ENCODE measurements at places on chromosomes 6 and 20. TPM values are rescaled to one million over a fixed set of nuclear protein-coding genes. Genes with fewer than 3 reads are reported as not detected.

DNA sequence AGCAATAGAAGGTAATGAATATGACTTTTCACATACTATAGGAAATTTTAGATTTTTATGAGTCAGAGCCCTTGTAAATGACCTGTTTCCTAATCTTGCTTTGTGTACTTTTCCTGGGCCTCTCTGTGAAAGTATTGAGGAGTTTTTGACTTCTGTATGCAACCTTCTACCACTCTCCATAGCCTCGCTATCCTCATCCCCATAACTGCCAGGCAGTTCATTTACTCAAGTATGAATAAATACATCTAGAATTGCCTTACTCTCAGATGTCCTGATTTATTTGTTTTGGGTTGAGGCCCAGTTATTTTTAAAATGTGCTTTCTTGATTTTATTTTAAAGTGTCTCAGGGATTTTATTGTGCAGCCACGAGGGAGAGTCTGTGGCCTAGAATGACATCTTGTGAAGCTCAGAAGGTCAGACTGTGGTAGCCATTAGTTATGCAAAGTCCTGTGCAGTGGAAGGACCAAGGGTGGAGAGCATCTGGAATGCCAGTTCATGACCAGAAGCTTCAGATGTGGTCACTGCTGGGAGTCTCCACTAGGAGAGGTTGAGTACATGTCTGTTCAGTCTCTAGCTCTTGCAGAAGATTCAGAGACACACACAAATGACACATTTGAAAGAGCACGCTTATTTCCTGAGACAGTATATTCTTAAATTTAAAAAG, 346.2 kb upstream of the IMPG1 start:
- DNase-seq, result no peak

- no peak for DNase-seq
Measured at GRCh38 chr6:29679962-29680361, 990 bp downstream of the ZFP57 start.

The CLPSL1 gene
- total RNA-seq, result not detected

DNA sequence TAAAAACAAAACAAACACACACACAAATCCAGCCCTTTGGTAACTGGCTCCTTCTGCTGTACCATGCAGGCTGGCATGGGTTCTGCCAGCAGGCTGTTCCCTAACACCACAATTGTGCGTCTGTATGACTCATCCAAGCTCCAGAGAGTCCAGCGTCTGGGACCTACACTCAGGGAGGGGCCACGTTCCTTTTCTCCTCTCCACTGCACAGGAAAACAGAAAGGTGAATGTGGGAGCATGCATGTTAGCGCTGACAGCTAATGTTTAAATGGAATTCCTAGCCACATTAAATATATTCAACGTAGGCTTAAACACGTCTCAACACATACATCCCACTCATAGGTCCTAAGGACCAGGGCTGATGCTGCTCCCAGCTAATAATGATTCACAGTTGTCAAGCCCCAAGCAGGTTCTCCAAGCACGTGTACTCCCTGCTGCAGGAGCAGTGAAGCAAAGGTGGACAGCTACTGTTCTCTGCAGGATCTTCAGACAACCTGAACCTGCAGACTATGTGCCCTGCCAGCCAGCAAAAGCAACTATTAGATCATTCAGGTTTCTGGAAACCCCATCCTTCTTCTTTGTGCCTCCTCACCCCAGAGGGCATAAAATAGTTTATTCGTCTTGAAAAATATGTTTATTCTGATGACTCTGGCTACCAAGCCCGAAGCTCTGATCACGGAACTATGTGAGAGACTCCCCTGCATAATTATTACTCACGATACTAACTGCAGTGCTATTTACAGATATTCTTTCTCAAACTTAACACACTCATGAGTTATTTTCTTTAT, 20.9 kb downstream of the MAP1LC3A start:
- no peak for DNase-seq

DNA sequence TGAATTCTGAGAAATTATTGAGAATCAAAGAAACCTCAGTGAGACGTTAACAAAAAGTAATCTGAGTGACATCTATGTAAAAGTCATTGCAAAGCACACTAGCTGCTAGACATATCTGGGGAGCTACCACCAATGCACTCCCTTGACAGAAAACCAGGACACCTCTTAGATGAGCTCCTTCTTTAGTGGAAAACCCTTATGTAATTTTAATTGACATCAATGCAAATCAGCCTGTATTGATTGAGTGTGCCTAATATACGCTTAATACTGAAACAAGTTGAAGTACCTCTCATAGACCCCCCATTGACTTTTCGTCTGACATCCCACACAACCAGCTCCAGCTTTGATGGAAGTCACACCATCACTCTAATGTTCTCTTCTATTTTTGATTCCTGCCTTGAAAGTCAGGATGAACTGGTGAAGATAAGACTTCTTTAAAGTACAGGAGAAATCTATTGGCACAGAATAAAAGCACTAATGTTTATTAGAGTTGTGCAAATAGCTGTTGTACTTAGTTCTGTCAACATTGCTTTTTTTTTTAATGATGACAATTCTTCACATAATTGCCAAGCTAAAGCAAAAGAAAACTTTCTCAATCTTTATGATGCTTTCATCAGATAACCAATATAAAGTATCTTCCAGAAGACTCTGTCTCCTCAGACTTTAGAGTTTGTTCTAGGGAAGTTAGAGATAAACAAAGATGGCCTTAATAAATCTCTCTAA, 98.0 kb upstream of the FAM8A1 start:
- DNase-seq, result no peak

DNA sequence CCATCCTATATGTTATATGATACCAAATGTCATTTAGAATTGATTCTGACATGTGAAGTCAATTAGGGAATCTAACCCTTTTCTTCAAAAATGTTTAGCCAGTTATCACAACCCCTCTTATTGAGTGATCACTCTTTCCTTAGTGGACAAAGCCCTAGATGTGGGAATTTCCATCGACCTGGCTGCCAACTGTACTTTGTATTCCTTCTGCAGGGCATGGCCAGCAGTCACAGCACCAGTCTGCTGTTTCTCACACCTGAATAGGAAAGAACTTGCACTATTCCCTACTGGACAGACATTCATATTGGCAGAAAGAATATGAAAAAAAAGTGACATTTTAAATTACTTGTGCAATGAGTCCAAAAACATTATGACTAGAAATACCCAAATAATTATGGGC, 271.0 kb downstream of the PACRG start:
- DNase-seq, result no peak
